NCI-H1436 treated with DMSO at 0.1 percent for 48 hours (cell line): ENCODE measurements at places on chromosomes 5 and 9.

GRCh38 chr9:85730916-85731630 lies 10.7 kb downstream of the AGTPBP1 start:
- DNase-seq = no peak

DNA sequence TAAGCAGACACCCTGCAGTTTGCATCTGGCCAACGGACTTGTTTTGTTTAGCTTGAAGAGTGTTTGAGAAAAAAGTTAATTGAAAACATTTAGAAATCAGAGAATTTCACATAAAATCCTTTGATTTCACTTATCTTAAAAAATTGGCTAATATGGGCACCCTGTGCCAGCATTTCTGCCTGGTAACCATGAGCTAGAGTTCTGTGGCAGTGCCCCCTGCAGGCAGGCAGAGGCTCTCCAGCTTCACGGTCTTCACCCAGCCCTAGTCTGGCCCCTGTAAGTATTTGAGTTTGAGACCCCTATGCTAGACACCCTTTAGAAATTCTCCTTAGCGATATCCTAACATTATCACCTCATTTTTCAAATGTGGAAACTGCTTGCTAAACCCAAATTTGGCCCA lies 18.8 kb upstream of the FANCC start:
- no peak for DNase-seq

- DNase-seq = no peak
Observed at GRCh38 chr9:38007016-38007415, 62.0 kb downstream of the SHB start.

DNA sequence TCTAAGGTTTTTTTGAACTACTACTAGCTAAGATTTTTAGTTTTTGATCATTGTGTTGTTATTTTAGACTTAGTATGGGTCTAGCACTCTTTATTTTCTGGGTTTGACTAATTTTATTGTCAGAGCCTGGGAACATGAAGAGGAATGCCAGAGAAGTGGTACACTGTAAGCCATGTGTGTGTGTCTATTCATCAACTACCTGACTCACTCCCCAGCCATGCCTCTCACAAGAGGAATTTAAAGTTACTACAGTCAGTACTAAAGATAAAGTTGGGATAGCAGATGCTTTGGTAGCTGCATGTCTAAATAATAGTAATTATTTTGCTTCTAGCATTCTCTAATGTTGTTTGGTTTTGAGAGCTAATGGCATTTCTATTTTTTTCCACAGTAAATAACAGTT lies 264.8 kb downstream of the CSNK1G3 start:
- DNase-seq = no peak

DNA sequence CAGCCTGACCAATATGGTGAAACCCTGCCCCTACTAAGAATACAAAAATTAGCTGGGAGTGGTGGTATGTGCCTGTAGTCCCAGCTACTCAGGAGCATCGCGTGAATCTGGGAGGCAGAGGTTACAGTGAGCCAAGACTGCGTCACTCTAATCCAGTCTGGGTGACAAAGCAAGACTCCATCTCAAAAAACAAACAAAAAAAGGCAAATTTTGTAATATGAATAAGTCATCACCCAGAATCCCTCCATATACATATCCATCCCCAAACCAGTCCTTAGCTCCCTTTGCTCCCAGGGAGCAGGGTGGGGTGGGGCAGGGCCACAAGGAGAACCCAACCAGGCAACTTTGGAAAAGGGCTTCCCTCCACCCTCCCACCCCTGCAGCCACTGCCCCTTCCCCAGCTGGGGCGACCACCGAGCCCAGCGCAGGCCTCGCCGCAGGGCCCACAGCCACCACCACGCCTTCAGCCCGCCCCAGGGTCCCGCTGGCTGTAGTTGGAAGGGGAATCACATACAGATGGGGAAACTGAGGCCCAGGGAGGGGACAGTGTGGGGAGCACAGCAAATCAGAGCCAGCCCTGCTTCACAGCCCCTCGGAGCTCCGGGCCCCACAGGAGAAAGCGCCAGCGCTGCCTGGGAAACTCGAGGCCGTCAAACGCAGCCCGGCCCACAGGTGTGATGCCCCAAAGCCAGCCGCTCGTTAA lies 7.8 kb downstream of the NOTCH1 start:
- DNase-seq = no peak

GRCh38 chr9:104927912-104928740 lies at the start of gene ABCA1:
Gene ABCA1 (minus strand): TSS chr9:104928155. CDS start chr9:104903679, 24,476 bp downstream.
- DNase-seq = no peak

DNA sequence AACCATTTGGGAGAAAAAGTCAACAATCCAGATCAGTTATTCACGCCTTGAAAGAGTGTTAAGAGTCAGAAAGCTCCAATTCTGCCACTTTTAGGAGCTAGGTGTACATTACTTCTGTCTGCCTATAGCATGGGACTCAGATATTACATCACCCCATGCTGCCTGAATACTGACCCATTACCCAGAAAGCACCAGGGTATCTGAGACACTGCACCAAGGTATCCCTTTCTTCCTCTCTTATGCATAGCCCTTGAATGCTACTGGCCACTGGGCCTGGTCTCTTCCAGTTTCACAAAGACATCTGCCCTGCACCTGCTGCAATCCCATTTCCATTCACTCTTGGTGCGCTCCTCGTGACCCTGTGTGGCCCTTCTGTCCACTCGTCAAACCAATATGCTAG lies 2.6 kb downstream of the STRBP start:
- DNase-seq = no peak

- no peak for DNase-seq
Observed at GRCh38 chr5:112270299-112271293, 148.5 kb downstream of the EPB41L4A start.

DNA sequence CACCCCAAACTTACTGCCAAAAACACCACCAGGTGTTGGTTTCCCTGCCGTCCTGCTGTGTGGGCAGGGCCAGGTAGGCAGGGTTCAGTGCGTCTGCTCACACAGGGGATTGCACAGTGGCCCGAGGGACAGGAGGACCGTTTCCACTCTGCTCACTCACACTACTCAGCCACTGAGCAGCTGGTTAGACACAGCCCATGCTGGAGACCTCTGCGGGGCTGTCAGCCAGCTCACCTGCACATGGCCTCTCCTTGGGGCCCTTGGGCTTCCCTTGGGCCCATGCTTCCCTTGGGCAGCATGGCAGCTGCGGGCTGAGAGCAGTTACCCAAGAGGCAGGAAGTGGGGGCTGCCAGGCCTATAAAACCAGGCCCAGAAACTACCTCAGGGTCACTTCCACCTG lies 79.0 kb downstream of the SYK start:
- no peak for DNase-seq

DNA sequence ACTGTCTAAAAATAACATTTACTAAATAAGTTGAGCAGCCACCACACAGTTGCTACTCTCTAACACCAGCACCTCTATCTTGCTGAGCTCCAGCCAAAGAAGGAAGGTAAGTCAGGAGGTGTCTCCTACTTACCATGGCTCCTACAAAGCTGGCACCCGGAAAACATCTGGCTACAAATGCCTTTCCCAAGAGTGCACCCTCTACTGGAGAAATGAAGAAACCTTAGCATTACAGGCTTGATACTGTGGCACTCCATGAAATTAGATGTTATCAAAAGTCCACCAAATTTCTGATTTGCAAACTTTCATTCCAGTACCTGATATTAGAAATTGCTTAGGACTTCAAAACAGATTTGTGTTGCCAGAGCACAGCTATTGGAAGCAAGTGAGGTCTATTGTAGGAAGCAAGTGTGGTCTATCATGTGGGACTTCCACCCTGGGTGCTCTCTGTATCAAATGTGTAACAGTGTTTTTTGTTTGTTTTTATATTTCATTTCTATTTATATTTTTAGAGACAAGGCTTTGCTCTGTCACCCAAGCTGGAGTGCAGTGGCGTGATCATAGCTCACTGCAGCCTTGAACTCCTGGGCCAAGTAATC lies 25.7 kb upstream of the RFK start:
- DNase-seq = no peak
